Amygdala (tissue), 56 donors: ENCODE measurements at places on chromosomes 2 and 18.

DNA sequence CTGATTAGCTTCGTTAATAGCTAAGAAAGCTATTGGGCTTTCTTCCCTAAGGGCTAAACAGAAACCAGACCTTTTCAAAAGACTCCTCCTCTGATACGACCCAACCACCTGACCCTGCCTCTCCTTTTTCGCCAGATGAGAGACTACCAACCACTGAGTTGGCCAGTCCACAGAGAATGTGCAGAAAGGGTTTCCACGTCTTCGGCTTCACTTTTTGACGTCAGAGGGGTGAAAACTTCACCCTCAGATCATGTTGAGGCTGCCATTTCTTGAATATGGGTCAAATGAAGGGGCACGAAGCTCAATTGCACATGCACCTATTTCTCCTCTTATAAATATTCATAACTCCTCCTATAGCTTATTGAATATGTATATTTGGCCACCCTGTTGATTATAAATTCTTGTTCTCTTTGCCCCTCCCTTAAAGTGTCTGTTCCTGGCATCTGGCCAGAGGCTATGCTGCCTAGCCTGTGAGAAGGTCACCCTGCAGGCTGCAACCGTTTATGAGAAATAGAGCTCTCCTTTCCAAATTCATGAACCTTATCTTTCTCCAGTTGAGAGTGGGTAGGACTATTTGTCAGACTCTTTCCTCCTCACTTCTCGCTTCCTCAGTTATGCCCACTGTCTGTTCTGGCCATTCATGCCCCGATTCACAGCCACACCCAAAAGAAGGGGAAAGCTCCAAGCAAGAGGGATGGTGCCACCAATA lies 301.6 kb downstream of the STK39 start:
- DNase-seq, result no peak

GRCh38 chr18:62389761-62390481 lies 64.8 kb downstream of the TNFRSF11A start:
- DNase-seq, result no peak

DNA sequence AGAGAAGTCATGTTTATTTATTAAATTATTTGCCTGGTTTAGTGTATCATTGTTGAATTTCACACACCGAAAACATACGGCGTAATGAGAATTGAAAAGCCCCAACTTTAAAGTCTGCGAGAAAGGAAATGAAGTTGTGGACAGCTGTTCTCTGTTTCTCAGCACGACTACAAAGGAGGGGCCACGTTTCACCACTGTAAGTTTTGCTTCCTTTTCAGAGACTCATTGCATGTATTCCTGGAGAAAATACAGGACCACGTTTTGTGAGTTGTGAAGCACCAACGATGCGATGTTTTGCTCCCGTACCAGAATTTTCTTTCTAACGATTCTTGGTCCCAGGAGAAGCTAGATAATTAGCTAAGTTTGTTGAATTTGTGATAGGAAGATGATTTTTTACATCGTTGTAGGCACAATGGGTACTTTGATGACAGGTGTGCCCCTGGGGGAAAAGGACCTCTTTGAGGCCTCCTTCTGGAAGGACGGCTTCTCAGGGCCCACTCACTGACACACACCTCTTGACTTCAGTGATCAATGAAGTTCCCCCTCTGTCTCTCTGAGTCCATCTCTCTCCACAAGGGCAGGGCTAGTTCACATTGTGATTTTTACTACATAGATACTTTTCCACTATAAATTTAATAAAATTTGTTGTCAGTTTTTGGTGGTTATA lies 23.7 kb upstream of the ACKR3 start:
- DNase-seq, result no peak

- DNase-seq, result no peak
Measured at GRCh38 chr18:10232062-10232461, 222.4 kb upstream of the APCDD1 start.
